ENCODE measurements at places on chromosomes 2 and 18.

GRCh38 chr2:25302758-25303375 lies 38.9 kb downstream of the DNMT3A start:
- DNase-seq = no peak

- DNase-seq = peak; percentile 55
These were observed 423.8 kb upstream of the MEX3C start for GRCh38 chr18:51621113-51621863.

GRCh38 chr2:225002039-225002655 lies 40.1 kb downstream of the DOCK10 start:
- peak; percentile 20 for DNase-seq

GRCh38 chr2:218465987-218466633 lies 47.2 kb downstream of the VIL1 start:
- DNase-seq = peak; percentile 21

GRCh38 chr2:69227716-69228115 lies 159.3 kb downstream of the GFPT1 start:
- no peak for DNase-seq

- no peak for DNase-seq
These were observed 328.4 kb downstream of the PAX3 start for GRCh38 chr2:221970389-221970788.

DNA sequence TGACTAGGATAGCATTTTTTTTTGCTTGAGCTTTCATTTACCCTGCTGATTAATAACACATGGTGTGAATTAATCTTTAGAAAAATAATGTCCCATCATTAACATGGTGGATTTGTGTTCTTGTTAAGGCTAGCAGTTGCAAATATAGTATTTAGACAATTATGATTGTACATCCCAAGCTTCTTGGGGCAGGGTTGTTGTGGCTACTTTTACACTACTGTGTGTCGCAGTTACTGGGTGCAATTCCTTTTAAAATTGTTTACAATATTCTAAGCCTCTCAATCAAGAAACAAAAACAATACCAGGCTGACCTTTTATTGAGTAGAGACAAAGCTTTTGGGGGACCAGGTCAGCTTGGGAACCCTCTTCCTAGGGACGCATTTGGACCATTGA lies 2.5 kb downstream of the FMNL2 start:
- no peak for DNase-seq

- no peak for DNase-seq
These were observed 28.6 kb downstream of the SIGLEC15 start for GRCh38 chr18:45854036-45854586.

DNA sequence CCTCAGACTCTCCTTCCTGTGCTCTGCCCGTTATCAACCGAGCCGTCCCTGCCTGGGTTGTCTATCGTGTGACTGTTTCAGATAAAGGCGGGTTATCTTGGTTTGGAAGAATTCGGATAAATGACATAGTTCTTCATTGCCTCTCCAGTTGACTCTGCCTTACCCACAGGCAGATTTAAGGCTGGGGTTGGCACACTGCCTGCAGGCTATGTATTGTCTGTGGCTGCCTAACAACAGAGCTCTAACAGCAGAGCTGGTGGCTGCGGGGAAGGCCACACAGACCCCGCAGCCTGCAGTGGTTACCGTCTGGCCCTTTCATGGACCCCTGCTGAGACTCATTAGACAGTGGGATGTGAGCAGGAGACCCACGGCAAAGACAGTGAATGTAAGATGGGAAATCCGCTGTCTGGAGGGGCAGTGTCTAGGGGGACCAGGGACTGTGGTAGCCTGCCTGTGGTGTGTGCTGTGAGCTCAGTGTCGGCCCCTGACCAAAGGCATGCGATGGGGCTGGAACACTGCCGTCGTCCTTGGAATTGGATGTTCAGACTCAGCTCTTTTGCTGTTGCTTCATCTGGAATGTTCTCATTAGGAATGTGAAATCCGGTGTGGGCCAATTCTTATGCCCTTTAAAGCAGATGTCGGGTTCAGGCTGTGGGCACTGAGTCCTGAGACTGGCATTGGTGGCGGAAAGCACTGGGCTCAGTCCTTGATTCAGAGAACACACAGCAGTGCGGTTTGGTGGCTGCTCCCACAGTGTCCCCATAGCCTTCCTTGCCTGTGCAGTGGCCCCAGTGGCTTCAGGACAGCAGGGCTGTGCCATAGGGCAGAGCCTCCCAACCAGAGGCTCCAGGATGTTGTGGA lies 44.5 kb downstream of the SH3RF3 start:
- no peak for DNase-seq

- no peak for DNase-seq
These were observed 39.3 kb downstream of the C1QL2 start for GRCh38 chr2:119119076-119119785.

All from RKO (cell line).